ENCODE measurements at places on chromosomes 11 and 22.

GRCh38 chr11:40376331-40376730 is 1083.1 kb downstream of the LRRC4C start:
- no peak for DNase-seq

GRCh38 chr11:66045177-66045639 is 3.8 kb downstream of the GAL3ST3 start:
- DNase-seq: peak; percentile 89

DNA sequence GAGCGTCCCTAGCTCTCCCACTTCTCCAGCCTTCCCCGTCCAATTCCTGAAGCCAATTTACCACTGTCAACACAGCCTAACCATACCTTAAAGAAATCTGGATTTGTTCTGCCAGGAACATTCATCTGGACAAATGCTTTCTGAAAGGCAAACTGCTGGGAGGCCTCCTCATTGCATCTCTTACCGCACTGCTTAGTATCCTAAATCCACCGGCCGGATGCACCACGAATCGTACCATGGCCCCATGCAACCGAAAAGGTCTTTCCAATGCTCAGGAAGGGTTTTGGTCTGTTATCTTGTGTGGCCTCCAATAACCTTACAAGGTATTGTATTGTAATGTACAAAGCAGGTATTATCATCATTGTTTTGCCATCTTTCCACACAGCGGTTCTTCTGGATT is 57.6 kb downstream of the MYH9 start:
- DNase-seq: no peak

- no peak for DNase-seq
Measured at GRCh38 chr11:75627906-75628668, 40.8 kb downstream of the MAP6 start.

- DNase-seq: peak; percentile 53
Measured at GRCh38 chr11:65559951-65560537, 1.9 kb upstream of the LTBP3 start.

- DNase-seq: peak; percentile 74
Measured at GRCh38 chr22:21942407-21943343, 10.0 kb downstream of the PPM1F start.

GRCh38 chr11:47499161-47499560 is 50.2 kb upstream of the RAPSN start:
- DNase-seq: no peak

DNA sequence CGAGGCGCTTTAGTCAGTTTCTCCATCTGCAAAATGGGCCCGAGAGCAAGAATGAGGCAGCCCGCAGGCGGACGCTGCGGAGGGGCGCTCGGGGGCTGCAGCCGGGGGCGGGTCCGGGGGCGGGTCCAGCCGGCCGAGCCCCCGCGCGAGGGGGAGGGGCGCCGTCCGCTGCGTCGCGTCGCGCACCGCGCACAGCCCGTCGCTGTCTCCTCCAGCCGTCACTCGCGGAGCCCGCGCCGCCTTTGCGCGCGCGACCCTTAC is 282 bp downstream of the PC start:
- DNase-seq: no peak

DNA sequence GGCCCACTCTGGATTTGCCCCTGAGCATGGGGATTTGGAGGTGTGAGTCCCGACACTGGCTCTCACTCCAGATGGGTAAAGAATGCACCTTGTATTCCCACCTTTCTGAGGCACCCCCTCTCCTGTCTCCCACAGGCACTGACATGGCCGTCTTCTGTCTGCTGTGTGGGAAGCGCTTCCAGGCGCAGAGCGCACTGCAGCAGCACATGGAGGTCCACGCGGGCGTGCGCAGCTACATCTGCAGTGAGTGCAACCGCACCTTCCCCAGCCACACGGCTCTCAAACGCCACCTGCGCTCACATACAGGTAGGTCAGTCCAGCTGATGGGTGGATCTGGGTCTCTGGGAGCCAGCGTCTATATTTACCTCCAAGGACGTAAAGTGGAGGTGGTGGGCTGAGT is 54.2 kb upstream of the NNMT start:
- no peak for DNase-seq

GRCh38 chr11:128198216-128198772 is 389.1 kb downstream of the ETS1 start:
- DNase-seq: no peak

GRCh38 chr22:19463491-19464469 is 15.2 kb downstream of the UFD1 start:
- DNase-seq: no peak

DNA sequence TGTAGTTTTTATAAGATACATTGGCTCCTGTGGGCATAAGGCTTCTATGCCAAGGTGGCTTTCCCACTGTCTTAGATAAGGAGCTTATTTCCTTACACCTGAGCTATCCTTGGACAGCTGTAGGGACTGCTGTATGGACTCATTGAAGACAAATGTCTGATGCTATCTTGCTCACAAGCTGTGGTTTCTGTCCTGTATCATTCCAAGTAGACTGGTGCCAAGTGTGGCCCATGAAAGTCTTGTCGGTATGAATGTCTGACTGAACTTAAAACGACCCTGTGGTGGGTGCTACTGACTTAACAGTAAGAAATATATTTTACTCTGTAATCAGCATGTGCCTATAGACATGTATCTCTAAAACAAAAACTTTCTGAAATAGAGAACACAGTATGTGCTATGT is 45.0 kb downstream of the LARGE2 start:
- no peak for DNase-seq

DNA sequence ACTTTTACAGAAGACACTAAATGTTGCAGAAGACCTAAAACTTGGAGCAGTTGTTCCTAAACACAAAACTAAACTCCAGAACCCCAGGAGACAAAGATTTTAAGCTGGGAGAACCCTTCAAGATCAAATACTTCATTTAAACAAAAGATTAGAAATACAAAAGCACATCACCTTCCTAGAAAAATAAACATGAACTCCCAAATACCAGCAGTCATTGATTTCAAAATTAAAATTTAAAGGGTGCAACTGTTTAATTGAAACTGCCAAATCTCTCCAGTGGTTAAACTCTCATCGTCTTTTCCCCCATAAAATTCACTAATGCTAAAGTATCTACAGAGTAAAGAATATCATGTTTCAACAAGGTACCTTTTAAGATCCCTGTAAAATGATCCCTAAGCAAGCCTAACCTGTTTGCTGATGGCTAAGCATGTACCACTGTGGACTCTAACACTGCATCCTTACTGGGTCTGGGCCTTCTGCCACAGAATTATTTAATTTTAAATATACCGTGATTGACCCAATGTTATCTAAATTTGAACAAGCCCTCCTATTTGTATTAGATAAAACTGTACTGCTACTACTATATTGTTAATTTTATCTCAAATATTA is 53.7 kb upstream of the CCDC34 start:
- no peak for DNase-seq

- DNase-seq: no peak
Measured at GRCh38 chr11:19445771-19446170, 205.0 kb upstream of the E2F8 start.

GRCh38 chr11:61871158-61871597 is 20.2 kb downstream of the FADS3 start:
- peak; percentile 92 for DNase-seq

GRCh38 chr11:43963279-43963620 is 20.8 kb downstream of the C11orf96 start:
- DNase-seq: no peak

- DNase-seq: no peak
Measured at GRCh38 chr11:27282806-27283205, 80.2 kb downstream of the CCDC34 start.

- DNase-seq: peak; percentile 27
Measured at GRCh38 chr11:109424901-109425300, 2.9 kb downstream of the C11orf87 start.

DNA sequence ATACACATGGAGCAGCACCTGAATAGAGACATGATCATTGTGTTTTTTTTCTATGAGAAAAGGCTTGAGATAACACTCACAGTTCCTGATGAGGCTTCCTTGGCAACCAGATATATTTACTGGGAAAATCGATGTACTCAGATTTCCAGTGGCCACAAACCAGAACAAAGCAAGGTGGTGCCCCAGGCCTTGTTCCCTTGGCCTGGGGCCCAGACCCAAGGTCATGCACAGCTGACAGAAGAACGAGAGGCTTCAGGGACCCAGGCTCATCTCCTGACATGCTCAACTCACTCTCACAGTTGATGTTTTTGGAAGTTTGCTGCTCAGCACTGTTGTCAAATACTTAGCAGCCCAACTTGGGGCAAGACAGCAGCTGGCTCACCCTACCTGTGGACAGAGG is 281.8 kb downstream of the NTM start:
- no peak for DNase-seq

DNA sequence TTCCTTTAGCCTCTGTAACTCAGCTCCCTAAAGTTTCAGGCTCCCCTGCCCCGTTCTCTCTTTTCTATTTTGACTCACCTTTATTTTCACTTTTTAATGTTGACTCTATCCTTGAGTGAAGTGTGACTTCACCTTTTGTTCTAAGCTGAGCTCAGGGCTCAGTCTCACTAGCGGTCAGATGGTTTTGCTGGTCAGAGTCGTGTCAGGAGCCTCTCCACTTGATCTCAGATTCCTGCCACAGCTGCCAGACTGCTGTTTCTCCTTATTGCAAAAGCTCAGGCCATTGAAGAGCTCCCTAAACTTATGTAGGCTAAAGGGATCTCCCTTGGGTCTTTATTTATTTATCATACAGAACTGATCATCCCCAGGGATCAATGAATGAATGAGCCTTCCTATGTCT is 13.7 kb upstream of the POU2AF2 start:
- DNase-seq: no peak

DNA sequence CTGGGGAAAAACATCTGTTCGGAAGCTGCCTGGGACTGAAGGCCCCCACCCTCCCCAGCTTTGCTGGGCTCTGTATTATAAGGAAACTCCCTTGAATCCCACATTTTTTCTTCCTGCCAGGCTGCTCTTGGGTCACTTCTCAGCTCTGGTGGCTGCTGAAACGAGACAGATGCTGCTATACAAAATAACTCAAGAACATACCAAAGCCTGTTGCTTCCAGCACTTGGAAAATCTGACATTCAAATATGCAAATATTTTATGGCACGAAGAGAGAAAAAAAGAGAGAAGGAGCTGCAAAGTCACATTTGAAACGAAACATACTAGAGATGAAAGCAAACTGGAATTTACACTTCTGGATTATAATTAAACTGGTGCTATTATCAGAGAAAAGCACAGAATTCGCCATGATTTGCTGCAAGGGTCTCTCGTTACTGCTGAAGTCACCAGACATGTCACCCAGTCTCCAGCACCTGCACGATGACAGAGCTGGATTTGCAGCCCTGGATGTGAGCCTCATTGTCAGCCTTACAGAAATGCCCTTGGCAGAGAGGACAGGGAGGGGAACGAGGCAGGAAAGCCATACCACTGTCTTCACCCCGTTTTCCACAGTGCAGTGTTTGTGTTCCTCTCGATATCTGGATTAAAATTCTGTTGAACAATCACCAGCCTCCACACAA is 47.9 kb upstream of the IGSF9B start:
- DNase-seq: no peak

- no peak for DNase-seq
Measured at GRCh38 chr11:64303109-64304031, 2.0 kb upstream of the ESRRA start.

GRCh38 chr11:72191961-72192381 is at the start of gene FOLR1:
Gene FOLR1, plus strand, starts transcription at chr11:72192140. Its CDS starts 34 bp downstream, at chr11:72192174.
- no peak for DNase-seq

DNA sequence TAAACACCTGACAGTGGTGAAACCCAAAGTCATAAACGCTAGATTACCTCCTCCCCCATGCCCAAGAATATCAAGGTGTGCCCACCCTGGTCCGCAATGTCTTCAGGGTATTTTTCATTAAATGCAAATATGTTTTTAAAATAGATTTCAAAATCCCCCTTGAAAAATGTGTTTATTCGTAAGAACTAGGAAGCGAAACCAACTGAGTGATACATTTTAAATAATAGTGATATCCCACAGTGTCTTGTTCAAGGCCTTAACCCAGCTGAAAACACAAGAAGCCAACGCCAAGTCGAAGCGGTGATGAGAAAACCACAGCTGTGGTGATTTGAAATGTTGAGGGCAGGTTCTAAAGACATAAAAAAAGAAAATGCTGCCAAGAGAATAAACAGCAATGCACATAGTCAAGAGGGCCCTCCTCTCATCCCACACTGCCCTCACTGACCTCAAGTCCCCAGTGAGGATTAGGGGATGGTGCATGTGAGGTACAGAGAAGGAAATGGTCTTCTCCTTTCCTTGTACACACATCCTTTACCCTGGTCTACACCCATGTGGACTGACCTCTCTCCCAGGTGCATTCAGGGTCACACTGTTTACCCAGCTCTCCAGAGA is 25.5 kb downstream of the KCNJ1 start:
- no peak for DNase-seq

GRCh38 chr22:37162221-37163095 is 12.7 kb upstream of the IL2RB start:
- no peak for DNase-seq

GRCh38 chr22:31922534-31922933 is 21.8 kb upstream of the YWHAH start:
- DNase-seq: no peak

GRCh38 chr11:11862999-11863398 is 21.2 kb downstream of the USP47 start:
- no peak for DNase-seq

DNA sequence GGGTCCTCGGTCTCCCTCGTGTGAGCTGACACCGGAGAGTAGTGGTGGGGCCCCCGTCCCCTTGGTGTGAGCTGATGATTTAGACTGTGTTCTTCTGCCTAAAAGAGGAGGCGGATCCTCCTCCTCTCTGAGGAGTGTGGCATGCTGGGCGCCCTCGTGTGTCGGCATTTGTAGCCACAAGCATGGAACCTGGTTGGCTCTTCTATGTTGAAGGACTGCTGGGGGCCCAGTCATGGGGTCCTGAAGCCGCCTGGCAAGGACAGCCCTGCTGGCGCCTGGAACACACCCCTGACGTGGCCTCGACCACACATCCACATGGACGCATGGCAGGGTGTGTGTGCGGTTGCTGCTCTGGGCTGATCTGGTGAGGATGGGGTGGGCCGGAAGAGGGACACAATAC is 50.2 kb downstream of the AP2A2 start:
- peak; percentile 81 for DNase-seq

DNA sequence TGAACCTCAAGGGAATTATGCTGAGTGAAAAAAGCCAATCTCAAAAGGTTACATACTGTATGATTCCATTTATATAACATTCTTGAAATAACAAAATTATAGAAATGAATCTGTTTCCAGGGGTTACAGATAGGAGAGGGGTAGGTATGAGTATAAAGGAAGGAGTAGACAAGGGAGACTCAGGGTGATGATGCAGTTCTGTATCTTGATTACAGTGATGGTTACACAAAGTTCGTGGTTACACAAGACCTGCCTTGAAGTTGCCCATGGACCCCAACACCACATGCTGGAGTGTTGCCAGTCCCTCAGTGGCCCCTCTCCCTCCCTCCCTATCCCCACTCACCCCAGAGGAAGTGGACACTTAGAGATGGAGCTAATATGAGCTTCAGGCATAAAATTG is 20.3 kb downstream of the STK33 start:
- peak; percentile 50 for DNase-seq

- no peak for DNase-seq
Measured at GRCh38 chr11:123544631-123545375, 109.6 kb downstream of the SCN3B start.

- DNase-seq: no peak
Measured at GRCh38 chr11:24181395-24182047, 315.3 kb upstream of the LUZP2 start.

GRCh38 chr22:20436307-20436767 is 1.3 kb downstream of the SCARF2 start:
- no peak for DNase-seq
